ENCODE measurements at places on chromosomes 5 and 9.

DNA sequence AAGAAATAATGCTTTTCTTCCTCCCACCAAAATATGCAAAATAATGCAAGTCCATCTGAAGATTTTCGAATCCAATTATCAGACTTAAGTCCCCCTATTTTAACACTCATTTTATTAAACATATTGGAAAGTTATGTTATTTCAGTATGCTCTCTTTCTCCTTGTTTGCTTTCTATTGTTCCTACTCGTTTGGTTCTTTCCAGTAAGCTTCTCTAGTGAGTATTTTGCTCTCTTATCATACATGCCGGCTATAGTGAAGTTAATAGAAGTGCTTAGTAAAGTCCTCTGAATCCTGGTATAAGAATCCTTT is 517 bp downstream of the ALDH1A1 start:
- DNase-seq, result no peak

- DNase-seq, result no peak
These were observed 10.2 kb downstream of the SPATA9 start for GRCh38 chr5:95672641-95673040.

DNA sequence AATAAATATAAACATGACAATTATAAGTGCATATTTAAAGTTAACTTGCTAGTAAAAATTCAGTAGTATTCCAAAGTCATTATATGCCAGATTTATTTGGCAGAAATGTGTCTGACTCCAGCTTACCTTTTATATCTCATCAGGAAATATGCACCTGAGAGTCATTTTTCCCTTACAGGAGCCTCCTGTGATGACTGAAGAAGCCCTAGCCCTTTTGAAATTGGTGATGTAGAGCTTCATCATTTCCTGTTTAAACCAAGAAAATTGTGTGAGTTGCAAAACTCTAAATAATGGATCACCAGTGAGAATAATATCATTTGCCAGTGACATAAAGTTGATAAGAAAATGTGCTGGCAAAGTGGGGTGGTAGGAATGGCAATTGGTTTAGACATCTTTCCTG is 42.1 kb upstream of the CTNND2 start:
- no peak for DNase-seq

DNA sequence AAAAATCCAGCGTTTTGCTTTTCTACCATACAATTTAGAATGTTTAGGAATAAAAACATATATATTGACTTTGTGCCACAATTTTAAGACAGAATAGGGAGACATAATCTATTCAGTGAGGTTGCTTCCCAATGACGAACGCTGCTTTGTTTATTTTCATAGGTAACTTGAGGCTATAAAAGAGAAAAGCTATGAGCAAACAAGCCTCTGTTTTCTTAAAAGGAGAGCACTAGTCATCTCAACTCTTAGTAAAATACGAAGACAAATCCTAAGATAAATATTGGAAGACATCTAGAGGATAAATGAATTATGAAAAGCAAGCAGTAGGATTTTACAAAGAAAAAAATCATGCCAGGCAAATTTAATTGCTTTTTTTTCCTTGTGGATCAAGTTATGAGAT is 363.6 kb downstream of the ANXA1 start:
- no peak for DNase-seq

- DNase-seq, result no peak
These were observed 634.4 kb upstream of the WWC1 start for GRCh38 chr5:167657016-167657415.

- no peak for DNase-seq
These were observed 752.8 kb downstream of the IRX1 start for GRCh38 chr5:4348423-4348822.

GRCh38 chr9:130973686-130974281 is 34.7 kb upstream of the FIBCD1 start:
- DNase-seq, result no peak

DNA sequence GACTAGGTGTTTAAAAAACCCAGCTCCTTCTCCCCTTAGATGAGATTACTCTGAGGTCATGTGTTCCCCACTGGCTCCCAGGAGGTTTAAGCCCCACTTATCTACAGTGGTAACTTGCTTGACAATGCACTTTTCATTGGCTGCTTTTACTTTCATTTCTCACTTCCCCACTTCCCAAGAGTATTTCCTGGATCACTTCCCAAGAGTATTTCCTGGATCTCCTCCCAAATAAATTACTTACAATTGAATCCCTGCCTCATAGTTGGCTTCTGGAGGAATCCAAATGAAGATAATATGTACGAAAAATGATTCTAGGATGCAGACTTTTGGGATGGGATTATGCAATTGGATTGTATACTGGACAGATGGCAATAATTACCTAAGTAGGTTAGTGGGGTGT is 47.1 kb upstream of the CHSY3 start:
- DNase-seq, result no peak

GRCh38 chr9:71253011-71253410 is 131.6 kb upstream of the TRPM3 start:
- no peak for DNase-seq

DNA sequence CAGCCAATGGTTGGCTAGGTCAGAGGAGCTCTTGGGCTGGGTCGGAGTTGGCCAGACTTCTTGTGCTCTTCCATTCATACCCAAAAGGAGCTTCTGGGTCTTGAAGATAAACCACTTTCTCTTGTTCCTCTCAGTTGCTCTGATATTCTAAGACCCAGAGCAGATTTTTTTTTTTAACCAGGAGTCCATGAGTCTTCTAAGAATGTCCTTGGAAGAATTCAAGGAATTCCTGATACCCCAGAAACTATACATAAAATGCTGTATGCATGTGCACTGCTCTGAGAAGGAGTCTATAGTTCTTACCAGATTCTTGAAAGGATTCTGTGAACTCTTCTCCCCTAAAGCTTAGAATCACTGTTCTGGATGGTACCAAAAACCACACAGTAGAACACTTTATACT is 9.9 kb upstream of the PALM2AKAP2 start:
- no peak for DNase-seq

DNA sequence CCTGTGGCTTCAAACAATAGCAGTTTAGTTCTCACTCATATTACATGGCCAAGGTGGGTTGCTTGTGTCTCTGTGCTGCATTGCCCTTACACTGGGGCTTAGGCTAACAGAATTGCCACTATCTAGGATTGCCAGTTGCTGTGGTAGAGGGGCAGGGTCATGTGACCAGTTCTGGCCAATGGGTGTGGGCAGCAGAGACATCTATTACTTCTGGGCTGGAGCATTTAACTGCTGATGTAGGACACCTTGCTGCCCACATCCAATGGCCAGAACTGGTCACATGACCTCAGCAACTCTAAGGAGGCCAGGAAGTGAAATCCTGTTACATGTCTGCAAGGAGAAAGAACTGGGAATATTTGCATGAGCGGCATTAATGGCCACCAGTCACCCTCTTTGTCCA is 199.3 kb downstream of the C9orf152 start:
- no peak for DNase-seq

GRCh38 chr5:153565822-153566221 is 75.4 kb downstream of the GRIA1 start:
- no peak for DNase-seq

GRCh38 chr5:13985731-13986418 is 41.4 kb upstream of the DNAH5 start:
- no peak for DNase-seq

- no peak for DNase-seq
These were observed 238.8 kb upstream of the PCSK5 start for GRCh38 chr9:75651709-75652108.

DNA sequence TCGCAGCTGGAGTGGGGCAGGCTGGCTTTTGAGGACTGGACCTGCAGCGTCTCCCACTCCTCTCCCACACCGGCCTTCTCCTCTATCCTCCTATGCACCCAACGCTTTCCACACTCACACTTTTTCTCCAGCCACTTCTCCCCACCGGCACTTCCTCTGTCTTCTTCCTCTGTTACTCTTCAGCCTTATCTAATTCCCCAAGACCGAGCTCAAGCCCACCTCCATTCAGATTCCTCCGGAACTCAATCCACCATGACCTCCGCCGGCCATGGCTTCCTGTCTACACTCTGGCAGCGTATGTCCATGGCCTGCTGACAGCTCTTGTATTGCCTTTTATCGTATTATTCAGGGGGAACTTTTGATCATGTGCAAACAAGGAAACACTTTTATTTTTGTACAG is 545 bp upstream of the OR2V1 start:
- no peak for DNase-seq

GRCh38 chr9:113785334-113785733 is 90.8 kb upstream of the ZNF618 start:
- no peak for DNase-seq

- no peak for DNase-seq
These were observed 6.1 kb upstream of the IER5L start for GRCh38 chr9:129184219-129184524.

GRCh38 chr5:155554500-155554899 is 540.9 kb downstream of the KIF4B start:
- no peak for DNase-seq

- DNase-seq, result no peak
These were observed 163.4 kb downstream of the FER start for GRCh38 chr5:108911055-108911454.

DNA sequence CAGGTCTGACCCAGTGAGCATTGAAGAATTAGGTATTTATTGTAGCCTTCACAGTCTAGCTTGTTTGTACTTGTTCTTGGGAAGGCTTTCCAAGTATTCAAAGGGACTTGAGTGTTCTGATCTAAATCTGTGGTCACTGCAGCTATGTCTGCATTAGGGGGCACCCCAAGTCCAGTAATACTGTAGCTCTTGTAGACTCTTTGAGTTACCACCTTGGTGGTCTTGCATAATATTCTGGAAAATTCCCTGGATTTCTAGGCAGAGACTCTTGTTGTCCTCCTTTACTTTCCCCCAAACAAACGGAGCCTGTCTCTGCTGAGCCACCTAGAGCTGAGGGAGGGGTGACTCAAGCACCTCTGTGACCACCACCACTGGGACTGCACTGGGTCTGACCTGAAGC is 149.5 kb upstream of the DHFR start:
- no peak for DNase-seq

DNA sequence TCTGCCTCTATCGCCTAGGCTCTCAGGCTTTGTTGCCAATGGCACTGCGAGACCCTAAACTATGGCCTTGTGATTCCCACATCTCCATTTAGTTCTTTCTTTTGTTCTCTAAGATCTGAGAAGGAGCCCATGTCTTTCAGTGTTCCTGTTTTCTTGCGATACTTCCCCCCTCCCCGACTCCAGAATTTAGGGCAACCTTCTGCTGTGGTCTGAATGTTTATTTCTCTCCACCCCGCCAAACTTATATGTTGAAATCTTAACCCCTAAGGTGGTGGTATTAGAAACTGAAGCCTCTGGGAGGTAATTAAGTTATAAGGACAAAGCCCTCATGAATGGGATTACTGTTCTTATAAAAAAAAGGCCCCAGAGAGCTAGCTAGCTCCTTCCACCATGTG is 6.4 kb downstream of the TMC1 start:
- no peak for DNase-seq

GRCh38 chr5:115413651-115414050 is 117.2 kb upstream of the CCDC112 start:
- DNase-seq, result no peak

DNA sequence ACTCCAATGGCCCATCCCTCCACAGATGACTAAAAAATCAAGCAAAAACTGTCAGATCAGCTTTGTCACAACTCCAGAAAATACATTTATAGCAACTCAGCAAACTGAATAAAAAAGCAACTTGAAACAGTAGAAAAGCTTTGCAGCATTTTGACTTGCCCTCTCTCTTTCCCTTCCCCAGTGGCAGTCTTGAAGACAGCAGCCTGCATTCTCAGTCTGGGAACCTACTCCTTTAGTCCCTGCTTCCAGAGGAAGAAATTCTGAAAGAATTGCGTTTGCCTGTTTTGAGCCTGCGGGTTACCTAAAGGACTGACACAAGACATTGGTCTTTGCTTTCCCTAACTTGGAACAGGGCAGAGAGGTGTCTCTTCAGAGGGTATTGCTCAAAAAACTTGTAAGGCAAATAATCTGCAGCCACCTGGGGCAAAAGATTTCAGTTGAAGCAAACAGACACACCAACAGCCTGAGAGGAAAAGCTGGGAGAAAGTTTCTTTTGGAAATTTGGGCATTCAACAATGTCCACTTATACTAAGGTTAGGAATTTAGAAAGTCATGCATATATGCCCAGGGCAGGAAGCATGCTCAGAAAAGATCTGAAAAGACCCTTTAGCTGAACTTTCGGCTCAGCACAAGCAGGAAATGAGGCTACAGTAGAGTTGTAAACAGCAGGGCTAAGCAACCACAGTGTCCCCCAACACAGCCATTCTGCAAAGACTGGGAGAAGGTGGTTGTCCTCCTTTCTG is 15.2 kb upstream of the SLC35D2 start:
- DNase-seq, result no peak

- DNase-seq, result no peak
These were observed 20.9 kb downstream of the MORN5 start for GRCh38 chr9:122180633-122181032.

DNA sequence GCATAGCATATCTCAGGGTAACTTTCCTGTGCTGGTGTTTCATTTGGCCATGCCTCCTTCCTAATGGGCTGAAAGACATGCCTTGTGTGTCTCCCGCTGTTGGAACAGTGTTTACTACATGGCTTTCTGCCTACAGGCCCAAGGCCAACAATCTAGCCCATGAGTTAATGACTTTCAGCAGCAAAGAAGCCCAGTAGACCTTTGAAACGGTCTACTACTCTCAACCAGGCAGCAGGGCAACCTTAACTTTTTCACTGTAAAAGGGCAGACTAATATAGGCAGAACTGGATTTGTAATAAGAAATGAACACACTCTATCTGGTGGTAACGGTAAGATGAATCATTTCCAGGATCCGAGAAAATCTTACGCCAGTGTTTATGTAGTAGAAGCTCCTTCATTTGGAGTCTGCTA is 21.0 kb downstream of the C5orf15 start:
- DNase-seq, result no peak

- DNase-seq, result no peak
These were observed 52.7 kb upstream of the ERCC6L2 start for GRCh38 chr9:95822583-95823431.

- DNase-seq, result no peak
These were observed 484.3 kb downstream of the BNC2 start for GRCh38 chr9:16386007-16386826.

GRCh38 chr9:30970186-30970585 is 1414.3 kb upstream of the ACO1 start:
- DNase-seq, result no peak

DNA sequence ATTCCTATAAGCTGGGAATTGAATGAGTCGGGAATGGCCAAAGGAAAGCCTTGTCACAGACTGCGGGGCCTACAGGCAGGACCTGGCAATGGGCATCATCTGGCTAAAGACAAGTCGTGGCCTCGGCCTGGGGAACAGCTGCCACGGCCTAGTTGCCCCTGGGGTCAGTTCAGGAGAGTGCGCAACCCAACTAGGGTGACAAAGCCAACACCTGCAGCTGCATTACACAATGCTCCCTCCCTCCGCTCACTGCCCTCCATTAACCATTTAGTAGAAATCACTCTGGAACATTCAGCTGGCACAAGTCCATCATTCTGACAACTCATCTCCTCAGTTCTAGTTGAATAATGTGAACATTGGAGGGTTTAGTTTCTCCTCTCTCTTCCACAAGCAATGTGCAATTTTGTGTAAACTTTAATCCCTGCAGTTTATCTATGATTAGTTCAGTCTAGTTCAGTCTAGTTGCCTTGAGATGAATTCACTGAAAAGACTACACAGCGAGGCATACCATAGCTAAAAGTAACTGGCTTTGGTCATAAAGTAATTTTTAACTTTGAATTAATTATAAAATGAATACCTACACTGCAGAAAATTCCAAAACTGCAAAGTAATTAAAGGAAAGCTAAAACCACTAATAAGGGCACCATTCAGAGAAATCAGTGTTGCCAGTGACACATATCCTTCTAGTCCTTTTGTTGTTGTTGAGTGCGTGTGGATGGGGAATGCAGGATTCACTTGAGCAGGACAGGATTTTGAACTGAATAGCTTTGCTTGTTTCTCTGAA is 5.1 kb downstream of the GLDC start:
- DNase-seq, result no peak

GRCh38 chr5:134494780-134495179 is 30.7 kb upstream of the JADE2 start:
- no peak for DNase-seq
